ENCODE measurements at places on chromosomes 5 and 9.

DNA sequence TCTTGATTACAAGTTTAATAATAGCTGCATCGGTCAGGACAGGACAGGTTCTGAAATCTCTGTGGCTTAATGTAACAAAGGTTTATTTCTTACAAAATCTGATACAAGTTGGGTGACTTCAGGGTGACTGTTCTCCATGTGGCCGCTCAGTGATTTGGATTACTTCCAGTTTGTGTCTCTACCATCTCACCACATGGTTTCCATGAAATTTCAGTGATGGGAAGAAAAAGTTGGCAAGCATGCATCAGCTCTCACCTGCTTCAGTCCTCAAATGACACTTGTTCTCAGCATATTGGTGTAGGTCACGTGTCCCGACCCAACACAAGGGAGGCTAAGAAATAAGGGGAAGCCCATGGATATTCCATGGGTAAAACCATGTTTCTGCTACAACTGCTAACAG lies 7.8 kb upstream of the TMEM268 start:
- DNase-seq: no peak

DNA sequence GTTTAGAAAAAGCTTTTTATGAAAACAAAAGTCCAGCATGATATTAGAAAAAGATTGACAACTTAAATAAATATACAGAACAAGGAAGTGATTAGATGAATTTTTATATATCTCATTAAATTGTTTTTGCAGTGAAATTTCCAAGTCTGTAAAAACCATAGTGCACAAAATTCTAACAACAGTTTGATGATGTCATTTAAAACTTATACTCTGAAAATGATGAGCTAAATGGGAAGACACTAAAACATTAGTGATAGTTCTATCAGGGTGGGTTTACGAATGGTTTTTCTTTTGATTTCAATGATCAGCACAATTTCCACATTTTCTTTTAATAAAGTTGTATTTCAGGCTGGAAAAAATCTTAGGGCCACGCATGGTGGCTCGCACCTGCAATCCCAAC lies 126.4 kb upstream of the GPR151 start:
- DNase-seq: no peak

- no peak for DNase-seq
Observed at GRCh38 chr5:111394586-111394985, 117.7 kb downstream of the STARD4 start.

GRCh38 chr5:14133394-14133793 lies 9.7 kb upstream of the TRIO start:
- no peak for DNase-seq

DNA sequence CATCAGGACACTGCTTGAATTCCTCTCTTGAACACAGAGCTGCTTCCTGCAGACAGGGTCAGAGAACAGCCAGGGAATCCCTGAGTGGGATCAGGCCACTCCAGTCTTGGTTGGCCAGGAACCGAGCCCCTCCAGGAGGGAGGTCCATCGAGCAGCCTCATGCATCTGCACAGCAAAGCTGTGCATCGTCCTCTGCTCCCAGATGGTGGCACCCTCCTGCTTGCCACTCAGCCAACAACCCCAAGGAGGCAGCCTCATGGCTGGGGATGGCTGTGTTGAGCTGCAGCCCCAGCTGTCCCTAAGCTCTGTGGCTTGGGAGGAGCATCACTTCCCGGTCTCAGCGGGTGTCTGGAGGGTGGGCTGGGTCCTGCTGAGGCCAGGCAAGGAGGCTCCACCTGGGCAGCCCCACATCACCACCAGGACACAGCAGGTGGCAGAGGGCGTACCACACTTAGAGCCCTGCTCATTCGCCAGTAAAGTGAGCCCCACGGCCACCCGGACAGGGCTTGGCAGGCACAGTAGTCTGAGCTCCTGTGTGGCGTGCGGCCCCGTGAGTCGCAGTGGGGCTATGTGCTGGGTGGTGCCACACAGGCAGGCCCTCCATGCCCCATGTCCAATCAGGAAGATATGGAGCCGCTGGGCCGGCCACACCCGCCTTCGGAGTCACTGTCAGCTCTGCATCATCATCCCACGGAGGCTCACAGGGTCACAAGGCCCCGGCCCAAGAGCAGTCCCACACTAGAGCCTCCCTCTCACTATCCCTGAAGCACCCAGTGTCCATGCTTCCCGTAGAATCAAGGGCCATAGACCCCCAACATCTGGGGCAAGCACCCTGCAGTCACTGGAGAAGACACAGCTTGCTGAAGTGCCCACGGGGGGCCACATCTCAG lies 11.9 kb downstream of the LPCAT1 start:
- DNase-seq: no peak

- DNase-seq: no peak
Observed at GRCh38 chr9:128215491-128216409, 12.6 kb downstream of the DNM1 start.

DNA sequence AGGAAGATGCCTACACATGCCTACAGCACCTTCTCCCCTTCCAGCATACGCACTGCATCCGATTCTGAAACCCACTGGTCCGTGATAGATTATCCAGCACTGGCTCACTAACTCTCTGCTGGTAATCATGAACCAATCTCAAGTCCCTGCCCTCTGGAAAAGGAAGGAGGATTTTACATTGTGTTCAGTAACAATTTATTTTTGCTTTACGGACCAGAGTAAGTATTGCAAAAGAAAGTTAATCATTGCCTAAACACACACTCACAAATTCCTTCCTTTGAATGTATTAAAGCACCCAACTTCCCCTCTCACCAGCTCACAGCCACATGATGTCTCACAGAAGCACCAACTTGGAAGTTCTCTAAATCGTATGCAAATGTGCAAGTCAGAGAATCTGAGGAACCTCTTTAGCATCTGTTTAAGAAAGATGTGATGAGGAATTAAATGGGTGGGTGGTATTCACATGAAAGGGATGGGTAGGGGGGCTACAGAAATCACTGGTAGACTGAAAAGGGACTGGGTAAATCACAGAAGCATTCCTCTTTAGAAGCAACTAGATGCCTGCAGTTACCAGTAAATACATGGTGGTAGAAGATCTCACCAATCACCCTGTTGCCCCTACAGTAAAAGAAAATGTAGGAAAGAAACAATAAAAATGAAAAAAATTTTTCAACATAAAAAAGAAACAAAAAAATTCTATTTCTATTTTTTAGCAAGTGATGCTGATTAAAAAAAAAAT lies 8.4 kb downstream of the GNAQ start:
- DNase-seq: no peak

- DNase-seq: no peak
Observed at GRCh38 chr5:111116550-111116949, 24.4 kb downstream of the WDR36 start.

DNA sequence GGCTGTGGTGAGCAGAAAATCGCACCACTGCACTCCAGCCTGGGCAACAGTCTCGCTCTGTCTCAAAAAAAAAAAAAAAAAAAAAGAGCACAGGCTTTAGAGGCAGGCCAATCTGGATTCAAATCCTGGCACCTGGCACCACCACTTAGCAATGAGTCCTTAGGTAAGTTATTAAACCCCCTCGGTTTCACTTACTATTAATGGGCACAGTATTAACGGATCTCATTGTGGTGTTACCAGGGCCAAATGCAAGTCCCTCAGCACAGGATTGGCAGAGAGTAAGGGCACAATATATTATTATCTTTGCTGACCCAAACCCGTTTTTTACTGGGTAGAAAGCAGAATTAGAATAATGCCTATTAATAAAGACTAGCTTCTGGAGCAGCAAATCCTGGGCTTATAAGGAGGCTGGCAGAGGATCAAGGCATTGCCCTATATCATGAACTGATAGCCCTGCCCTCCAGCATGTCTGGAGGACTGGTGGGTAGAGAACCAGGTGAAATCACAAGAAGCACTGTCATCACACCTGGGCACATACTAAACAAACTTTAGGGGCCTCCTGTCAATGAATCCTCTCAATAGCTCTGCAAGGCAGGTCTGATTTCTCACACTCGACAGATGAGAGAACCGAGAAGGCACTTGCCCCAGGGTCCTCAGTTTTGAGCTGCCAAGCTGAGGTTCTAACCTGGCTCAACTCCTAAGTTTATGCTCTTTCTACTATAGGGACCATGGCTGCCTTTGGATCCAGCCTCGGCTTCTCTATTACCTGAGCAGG lies 17.7 kb downstream of the PCDHGC5 start:
- no peak for DNase-seq

GRCh38 chr5:73387149-73387591 lies 61.4 kb downstream of the FOXD1 start:
- DNase-seq: no peak

- no peak for DNase-seq
Observed at GRCh38 chr5:100860407-100860806, 42.7 kb downstream of the ST8SIA4 start.

DNA sequence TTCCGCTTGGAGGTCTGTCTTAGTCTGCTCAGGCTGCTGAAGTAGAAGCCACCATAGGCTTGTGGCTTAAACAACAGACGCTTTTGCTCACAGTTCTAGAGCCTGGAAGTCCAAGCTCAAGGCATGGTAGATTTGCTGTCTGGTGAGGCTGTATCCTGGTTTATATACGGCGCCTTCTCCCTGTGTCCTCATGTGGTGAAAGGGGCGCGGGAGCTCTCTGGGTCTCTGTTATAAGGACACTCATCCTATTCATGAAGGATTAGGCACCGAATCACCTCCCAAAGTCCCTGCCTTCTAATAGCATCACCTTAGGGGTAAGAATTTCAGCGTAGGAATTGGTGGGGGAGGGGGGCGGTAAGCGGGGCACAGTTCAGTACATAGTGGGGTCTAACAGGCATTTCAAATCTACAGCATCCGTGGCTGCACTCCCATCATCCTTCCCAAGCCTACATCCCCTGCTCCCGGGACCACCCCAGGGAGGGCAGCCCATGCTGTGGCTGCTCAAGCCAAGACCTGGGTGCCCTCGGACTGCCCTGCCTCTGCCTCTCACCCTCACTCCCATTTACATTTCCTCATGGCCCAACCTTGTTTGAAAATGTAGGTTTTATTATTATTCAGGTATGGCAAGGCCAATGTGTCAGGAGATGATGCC lies 15.1 kb upstream of the LPCAT1 start:
- DNase-seq: no peak

DNA sequence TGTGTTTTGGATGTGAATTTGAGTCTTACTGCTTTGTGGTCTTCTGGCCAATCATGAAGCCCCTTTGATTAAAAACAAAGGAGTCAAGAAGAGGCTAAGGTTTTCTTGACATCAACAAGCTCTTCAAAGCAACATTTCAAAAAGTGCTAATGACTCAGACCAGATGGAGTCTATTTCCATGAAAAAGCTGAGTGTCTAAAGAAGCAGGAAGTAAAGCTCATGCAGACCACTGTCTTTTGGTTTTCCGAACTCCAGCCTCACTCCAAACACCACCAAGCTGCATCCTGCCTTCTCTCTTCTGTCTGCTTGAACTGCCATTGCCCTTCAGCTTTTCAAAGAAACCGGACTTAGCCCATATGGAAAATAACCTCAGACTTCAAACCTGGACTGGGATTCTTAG lies 115.2 kb downstream of the PRDM6 start:
- DNase-seq: no peak

- DNase-seq: no peak
Observed at GRCh38 chr5:62005551-62005950, 300.5 kb upstream of the KIF2A start.

- no peak for DNase-seq
Observed at GRCh38 chr9:9498846-9499245, 1114.0 kb downstream of the PTPRD start.

- DNase-seq: no peak
Observed at GRCh38 chr5:16736158-16736995, 119.6 kb upstream of the RETREG1 start.

DNA sequence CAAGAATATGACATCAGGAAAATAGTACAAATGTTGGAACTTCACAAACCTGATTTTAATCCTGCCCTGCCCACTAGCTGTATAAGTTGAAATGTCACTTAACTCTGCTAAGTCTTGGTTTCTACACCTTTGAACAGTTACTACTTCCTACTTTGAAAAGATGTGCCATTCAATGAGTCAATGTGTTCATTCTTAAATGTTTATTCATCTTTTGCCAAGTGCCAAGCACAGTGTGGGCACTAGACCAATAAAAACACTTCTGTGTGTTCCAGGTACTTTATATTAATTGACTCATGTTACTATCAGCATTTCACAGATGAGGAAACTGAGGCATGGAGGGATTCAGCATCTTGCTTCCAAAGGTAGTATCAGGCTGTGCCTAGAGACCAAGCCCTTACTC lies 12.8 kb downstream of the PDCL start:
- no peak for DNase-seq

GRCh38 chr5:34915856-34916192 lies 313 bp downstream of the BRIX1 start:
- no peak for DNase-seq

DNA sequence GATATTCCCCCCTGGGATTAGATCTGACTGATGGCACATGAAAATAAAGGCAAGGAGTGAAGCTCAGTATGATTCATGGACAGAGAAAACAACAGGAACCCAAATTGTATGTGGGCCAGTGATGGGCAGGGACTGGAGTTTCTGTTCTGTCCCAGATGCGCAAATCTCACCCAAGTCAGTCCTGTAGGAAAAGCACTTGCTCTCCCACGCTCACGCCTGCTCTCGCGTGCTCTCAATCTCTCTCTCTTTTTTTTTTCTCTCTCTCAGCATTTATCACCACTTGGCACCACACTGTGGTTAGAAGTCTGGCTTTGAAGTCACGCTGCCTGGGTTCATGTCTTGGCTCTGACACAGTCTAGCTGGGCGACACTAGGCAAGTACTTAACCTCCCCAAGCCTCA lies 106.5 kb upstream of the LRRTM2 start:
- no peak for DNase-seq

GRCh38 chr9:77808751-77809081 lies 160.6 kb upstream of the GNA14 start:
- no peak for DNase-seq

DNA sequence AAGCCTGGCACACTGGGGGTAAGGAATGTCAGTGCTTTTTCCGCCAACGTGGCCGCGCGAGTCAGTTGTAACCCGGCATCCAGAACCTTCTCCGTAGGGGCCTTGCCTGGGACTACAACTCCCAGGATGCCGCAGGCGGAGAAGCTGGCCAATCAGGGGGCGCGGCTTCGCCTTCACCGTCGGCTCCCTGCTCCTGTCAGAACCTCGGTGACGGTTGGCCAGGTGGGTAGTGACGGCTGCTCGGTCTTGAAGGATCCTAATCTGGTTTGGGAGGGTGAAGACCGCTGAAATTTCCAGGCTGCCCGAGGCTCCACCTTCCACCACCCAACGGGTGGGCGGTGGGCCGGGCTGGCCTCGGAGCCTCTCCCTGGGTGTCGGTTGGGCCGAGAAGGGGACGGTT lies at the start of gene C5orf58:
Gene C5orf58 (plus strand): TSS at position 200 of the 400 bp plus-strand sequence. CDS start 1,992 bp downstream, outside the sequence.
- DNase-seq: no peak

All from HuH-7.5 (cell line).